MV-4-11 (cell line): ENCODE measurements at places on chromosomes 12 and 14.

- no peak for DNase-seq
Measured at GRCh38 chr14:45699471-45699870, 446.5 kb upstream of the MIS18BP1 start.

GRCh38 chr14:75063491-75064204 lies at the start of gene ACYP1:
TSS of gene ACYP1 (minus strand) at chr14:75064024. CDS start at chr14:75063553, 471 bp downstream.
- peak; percentile 90 for DNase-seq

- peak; percentile 100 for DNase-seq
Measured at GRCh38 chr12:89162589-89163261, 189.6 kb downstream of the DUSP6 start.

DNA sequence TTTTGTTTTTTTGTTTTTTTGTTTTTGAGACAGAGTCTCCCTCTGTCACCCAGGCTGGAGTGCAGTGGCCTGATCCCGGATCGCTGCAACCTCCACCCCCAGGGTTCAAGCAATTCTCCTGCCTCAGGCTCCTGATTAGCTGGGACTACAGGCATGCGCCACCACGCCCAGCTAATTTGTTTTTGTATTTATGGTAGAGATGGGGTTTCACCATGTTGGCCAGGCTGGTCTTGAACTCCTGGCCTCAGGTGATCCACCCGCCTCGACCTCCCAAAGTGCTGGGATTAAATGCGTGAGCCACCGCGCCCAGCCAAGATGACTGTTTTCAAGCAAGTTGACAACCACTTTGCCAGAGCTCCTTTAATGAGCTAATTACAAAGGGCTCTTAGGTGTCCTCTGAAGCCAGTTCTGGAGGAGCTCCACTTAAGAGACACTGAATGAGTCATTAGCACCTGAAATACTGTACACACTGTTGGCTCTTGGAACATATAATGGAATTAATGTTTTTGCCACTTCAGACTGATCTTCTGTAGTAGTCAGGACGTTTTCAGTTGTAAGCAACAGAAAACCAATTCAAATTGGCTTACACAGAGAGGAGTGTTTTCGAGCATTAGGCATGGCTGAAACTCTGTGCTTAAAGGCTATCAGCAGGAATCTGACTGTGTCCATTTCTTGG lies 55.4 kb upstream of the MED13L start:
- DNase-seq: no peak

- DNase-seq: no peak
Measured at GRCh38 chr12:3352230-3352629, 138.8 kb upstream of the PRMT8 start.

DNA sequence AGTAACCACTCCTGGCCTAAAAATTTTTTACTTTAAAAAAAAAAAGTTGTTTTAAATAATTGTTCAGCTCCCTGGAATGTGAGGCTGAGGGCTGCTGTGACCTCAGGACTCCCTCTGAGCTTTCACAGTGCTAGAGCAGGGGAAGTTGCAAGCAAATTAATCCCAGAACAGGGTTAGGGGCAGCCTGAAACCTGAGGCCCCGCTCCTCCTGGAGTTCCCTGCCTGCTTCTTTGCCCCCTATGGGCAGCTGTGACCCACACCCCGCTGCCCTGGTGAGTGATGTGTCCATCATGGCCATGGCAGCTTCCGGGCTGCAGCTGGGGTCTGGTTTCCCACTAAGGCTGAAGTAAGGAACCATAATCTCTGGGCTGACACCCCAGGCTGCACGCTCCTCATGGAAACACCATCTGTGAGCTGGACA lies 9.5 kb downstream of the RITA1 start:
- DNase-seq: no peak

GRCh38 chr12:52611080-52611468 lies 7.3 kb downstream of the KRT73 start:
- no peak for DNase-seq

- DNase-seq: no peak
Measured at GRCh38 chr14:73364559-73364958, 93.8 kb downstream of the NUMB start.

GRCh38 chr12:12357719-12358461 lies 1.0 kb downstream of the BORCS5 start:
- DNase-seq: peak; percentile 37

DNA sequence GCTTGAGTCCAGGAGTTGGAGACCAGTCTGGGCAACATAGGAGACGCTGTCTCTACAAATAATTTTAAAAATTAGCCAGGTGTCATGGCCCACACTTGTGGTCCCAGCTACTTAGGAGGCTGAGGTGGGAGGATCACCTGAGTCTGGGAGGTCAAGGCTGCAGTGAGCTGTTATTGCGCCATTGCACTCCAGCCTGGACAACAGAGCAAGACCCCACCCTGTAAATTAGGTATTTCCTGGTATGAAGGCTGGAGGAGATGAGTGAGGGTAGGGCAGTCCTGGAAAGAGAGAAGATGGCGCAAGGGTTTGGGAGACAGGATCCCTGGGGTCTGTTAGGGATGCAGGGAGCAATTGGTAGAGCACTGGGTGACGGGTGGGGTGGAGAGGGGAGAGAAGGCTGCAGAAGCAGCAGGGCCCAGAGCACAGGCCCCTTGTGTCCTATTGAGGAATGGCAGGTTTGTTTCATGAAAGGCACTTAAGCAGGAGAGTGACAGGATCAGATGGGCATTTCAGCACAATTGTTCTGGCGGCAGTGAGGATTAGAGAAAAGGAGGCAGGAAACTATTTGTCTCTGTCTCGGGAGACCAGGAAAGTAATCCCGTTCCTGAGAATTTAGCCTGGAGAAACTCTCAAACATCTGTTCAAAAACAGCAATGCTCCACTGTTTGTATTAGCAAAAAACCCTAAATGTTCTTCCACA lies 47.2 kb upstream of the KTN1 start:
- DNase-seq: no peak

GRCh38 chr12:98403936-98404335 lies 111.5 kb upstream of the TMPO start:
- DNase-seq: no peak

- peak; percentile 8 for DNase-seq
Measured at GRCh38 chr12:8697120-8697475, 693 bp upstream of the RIMKLB start.

DNA sequence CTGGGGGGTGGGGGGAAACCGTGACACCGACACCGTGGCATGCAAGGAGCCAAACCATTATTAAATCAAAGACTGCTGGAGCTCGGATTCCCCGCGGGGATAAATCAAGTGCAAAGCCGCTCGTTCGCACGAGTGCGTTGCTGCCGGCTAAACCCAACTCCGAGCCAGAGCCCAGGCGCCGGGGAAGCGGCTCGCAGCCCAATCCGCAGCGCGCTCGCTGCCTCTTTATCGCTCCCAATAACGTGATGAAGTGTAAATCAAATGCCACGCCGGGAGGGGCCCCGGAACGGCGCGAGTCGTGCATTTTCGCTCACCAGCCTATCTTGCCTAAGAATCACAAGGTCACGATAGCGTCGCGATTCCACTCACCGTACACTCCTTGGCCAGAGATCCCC lies 1.3 kb downstream of the MDGA2 start:
- DNase-seq: no peak

- DNase-seq: no peak
Measured at GRCh38 chr12:91017511-91018263, 12.9 kb upstream of the EPYC start.

DNA sequence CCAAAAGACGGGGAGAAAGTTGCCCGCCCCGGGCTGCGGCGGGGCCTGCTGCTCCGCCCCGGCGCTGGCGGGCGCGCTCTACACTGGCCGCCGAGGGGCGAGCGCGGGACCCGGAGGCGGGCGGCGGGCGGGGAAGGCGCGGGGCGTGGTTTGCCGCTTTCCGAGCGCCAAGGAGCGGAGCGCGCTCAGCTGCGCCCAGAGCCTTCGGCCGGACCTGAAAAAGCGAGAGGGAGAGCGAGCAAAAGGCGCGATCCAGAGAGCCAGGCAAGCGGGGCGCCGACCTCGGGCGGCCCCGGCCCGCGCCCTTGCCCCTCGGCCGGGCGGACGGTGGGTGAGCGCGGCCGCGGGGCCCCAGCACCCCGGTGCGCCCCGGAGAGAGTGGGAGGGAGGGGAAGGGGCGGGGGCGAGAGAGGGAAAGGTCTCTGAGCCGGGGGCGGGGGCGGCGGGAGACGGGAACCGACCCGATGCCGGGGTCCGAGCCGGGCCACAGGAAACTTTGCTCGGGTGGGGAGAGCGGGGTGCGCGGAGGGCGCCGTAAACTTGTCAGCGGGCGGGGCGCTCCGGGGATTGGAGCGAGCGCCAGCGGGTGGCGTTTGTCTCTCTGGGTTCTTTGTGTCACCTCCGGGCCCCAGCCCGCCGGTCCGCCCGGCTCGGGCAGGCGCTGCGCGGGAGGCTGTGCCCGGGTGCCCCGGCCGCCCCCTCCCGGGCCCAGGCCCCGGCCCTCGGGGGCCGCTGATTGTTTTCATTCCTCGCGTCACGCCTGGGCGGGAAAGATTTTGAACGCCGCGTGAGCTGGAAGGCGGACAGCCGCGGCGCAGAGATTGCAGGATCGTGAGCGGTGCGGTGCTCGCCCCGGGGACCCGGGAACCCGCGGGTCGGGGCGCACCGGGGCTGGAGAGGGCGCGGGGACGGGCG lies at the start of gene SYNE2:
Gene SYNE2, plus strand, starts transcription at position 188 of the 915 bp plus-strand sequence. CDS start 56,145 bp downstream, outside the sequence.
- no peak for DNase-seq

GRCh38 chr12:93789767-93790166 lies 112.6 kb downstream of the CRADD start:
- DNase-seq: no peak

DNA sequence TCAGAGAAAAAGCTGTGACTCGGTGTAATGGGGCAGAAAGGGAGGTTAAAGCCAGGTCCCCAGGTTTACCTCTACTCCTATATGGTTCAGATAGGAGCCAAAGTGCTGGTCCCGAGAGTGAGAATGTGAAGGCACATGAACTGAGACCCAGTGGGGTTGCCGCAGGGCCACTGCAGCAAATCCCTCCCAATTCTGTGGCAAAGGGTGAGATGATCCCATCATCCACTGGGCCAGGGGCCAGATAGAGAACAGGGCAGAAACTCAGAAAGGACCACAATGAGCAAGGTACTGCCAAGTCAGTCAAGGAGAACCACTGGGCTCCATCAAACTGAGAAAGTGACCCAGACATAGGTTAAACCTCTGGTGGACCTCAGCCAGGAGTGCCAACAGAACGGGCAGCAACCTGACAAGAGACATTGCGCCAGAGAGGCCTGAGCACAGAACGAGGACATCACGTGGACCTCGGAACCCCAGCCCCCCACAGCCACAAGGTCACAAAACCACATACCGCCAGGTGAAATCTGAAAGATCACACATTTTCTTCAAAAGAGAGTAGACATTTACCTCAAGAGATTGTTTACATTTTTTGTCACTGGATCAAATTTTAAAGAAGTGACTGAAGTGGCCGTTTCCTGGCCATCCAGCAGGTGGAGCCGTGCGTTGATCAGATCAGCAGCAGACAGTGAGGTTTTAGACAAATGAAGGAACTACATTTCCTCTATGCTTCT lies 20.5 kb upstream of the ITPR2 start:
- DNase-seq: peak; percentile 68

- DNase-seq: no peak
Measured at GRCh38 chr14:104232070-104232484, 93.7 kb downstream of the KIF26A start.

GRCh38 chr12:575129-575502 lies 88.1 kb downstream of the NINJ2 start:
- DNase-seq: no peak

DNA sequence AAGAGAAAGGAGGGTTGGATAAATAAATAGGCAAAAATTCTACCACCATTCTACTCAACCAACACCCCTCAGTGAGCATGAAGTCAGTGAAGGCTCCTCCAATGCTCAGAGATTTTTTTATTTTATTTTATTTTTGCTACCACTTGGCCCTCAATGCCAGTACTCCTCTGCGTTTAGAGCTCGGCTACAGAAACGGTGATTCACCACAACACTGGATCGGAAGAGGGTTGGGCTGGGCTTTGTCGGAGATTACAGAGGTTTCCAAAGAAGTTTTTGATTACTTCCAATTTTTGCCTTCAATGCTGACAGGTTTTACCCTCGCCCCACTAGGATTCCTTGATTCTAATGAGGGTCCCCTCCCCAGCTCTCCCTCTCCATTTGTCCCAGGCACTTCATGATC lies 1027.2 kb upstream of the TMEM132C start:
- no peak for DNase-seq

DNA sequence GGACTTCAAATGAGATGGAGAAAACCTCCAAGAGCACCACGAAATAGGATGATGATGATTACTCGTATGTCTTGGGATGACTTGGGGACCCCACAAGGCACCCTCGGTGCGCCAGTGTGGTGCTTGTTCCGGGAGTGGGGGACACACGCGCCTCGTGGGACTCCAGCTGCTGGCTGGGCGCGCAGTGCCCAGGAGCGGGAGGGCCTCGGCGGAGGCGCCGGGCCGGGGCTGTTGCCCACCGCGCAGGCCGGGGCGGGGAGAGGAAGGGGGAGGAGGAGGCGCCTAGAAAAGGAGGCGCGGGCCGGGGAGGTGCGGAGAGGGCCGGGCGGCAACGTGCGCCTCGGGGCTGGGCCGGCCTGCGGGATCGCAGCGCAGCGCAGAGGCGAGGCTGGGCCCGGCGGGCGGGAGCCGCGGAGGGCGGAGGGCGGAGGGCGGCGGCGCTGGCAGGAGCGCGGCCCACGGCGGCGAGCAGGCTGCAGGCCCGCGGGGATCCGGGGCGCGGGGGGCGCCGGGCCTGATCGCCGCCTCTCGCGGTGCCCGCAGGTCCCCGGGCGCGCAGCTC lies at the start of gene RFLNA:
Gene RFLNA, plus strand, starts transcription at position 314 of the 562 bp plus-strand sequence. CDS start 337 bp downstream, outside the sequence.
- no peak for DNase-seq

GRCh38 chr12:25469368-25469767 lies 83.7 kb downstream of the LMNTD1 start:
- no peak for DNase-seq

GRCh38 chr14:71089971-71090370 lies 182.7 kb downstream of the PCNX1 start:
- no peak for DNase-seq

- DNase-seq: no peak
Measured at GRCh38 chr12:96698965-96699364, 208.1 kb upstream of the NEDD1 start.

DNA sequence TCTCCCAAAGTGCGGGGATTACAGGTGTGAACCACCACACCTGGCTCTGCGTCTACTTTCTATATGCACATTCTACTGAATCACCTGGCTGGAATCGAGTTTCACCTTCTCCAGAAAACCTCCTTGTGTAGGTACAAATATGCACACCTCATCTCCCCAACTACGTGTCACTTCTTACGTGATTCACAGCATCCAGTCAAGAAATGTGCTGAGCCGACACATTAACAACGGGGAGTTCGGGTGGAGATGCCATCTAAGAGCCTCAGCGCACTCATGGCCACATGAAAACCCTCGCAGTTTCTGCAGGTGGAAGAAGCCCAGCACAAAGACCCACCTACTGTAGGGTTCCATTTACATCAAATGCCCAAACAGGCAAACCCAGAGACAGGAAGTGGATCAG lies 29.3 kb downstream of the P2RX2 start:
- DNase-seq: no peak
